Stimulated activated CD4-positive, alpha-beta T cell treated with anti-CD3 and anti-CD28 coated beads, Interleukin-12 subunit alpha, Interleukin-12 subunit beta, amount 100 ng/mL, for 4 hours (primary cell): ENCODE measurements at places on chromosomes 1 and 21.

GRCh38 chr1:104617474-104617873 lies 867.8 kb downstream of the AMY1C start:
- DNase-seq, result no peak

- DNase-seq, result no peak
Measured at GRCh38 chr1:169005776-169006175, 100.7 kb upstream of the ATP1B1 start.

DNA sequence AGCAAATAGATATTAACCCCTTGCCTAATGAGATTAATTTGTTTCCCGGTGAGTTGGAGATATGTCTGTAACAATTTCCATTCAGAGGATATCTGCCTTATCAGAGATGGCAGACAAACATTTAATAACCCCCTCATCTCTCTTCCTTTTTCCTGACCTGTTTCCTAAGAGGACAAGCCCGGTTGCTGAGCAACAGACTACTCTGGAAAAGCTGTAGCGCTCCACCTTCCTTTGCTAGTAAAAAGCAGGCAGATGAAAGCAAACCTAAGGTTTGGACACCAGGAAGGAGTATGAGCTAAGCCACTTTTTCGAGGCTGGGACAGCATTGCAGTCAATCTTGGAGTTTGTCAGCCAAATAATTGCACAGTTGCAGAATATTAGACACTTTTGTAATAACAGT lies 82.4 kb downstream of the RGS21 start:
- no peak for DNase-seq

DNA sequence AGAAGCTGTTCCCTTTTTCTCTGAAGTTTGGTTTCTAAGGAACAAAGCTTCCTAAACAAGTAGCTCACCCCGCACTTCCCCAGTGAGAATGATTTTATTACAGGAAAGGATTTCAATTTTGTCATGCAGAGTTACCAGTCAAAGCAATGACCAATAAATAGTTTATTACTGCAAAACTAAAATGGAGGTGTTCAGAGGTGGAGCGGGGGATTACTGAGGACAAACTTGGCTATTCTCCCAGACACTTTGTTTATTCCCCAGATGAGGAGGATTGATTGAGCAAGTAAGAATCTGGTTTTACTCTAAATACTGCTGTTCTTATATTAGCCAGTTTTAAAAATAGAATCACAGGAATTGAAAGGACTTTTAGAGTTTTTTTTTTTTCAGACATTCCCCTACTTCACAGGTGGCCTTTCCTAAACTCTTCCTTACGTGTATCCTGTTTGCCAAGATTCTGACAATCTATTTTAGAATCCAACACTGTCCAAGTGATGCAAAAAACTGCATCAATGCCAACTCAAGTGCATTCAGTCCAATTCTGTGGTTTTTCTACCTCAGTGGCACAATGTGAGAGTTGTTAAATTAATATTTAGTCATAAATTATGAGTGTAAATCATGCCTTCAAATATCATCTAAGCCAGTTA lies 136.1 kb downstream of the TNFSF18 start:
- DNase-seq, result no peak

DNA sequence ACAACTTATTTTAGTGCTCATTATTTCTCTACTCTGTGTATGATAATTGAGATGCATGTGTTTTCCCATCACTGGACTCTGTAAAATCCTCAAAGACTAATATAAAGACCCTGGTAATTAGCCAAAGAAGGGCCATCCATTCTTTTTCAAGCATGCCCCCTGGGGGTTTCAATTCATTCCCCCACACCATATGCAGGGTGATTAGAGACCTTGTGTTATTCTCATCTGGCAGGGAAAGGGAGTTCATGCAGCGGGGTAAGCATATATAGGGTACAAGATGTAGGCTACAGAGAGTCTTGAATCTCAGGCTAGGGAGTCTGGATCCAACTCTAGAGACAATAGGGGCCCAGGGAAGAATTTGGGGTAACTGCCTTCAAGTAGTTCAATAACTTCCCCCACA lies 166.5 kb downstream of the TNR start:
- no peak for DNase-seq

DNA sequence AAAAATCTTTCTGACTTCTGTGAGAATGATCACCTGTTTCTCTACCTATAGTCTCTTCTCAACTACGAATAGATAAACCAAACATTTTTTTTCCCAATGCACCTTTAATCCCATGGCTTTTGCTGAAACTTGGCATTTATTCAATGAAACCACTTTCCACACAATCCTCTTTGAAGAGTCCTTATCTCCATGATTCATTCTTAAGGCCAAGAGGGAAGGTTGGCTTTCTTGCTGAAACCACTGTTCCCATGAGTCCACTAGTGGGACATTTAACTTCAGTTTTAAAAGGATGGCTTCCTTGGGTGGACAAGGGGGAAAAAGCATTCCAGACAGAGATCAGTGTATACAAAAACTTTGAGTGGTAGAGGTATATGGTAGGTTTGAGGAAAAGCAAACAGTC lies 73.6 kb downstream of the CRB1 start:
- no peak for DNase-seq

DNA sequence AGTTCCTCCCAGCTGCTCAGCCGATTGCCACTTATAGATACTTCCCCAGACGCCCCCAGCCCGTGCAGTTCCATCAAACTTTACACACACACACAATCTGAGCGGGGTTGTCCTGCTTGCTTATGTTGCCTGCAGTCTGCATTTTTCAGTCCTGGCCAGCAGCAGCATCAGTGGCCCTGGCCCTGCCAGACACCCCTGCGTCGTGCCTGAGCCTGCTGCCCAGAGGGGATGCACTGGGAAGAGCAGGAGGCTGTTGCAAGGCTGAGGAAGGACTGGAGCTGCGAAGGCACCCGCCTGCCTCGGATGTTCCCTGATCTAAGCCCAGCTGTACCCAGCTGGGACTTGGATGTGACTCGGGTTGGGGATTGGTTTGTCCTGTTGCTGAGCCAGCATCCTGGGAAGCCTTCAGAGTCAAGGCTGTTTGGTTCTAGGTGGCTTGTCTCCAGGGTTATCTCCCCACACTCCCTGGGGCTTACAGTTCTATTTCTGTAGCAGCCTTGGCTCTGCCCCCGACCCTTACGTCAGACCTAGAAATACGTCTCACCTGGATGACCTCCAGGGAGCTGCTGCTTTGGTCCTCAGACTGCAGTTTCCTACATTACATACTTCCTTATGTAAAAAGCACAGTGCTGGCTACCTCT lies 42.3 kb downstream of the MAN1C1 start:
- no peak for DNase-seq

DNA sequence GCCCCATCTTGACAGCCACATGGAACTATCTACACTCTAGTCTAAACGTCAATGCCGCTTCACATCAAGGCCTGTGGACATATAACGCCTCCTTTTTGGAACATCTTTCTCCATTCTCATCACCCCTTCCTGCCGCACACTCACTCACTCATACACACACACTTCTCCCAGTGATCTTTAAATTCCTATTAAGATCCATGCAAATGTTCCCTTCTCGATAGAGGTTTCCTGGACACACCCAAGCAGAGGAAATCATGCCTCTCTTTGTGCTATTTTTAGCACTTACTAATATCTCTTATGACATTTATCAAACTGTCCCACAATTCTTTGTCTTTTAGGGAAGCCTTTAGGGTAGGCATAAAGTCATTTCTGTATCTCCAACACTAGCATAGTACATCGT lies 28.2 kb upstream of the SLAMF9 start:
- no peak for DNase-seq

DNA sequence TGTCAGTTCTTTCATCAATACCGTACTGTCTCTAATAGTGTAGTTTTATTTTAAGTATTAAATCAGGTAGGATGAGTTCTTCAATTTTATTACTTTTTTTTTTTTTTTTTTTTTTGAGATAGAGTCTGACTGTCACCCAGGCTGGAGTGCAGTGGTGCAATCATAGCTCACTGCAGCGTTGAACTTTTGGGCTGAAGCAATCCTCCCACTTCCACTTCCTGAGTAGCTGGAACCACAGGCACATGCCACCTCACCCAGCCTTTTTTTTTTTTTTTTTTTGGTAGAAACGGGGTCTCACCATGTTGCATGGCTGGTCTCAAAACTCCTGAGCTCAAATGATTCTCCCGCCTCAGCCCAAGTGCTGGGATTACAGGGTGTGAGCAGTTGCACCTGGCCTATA lies 44.3 kb downstream of the INAVA start:
- DNase-seq, result no peak

DNA sequence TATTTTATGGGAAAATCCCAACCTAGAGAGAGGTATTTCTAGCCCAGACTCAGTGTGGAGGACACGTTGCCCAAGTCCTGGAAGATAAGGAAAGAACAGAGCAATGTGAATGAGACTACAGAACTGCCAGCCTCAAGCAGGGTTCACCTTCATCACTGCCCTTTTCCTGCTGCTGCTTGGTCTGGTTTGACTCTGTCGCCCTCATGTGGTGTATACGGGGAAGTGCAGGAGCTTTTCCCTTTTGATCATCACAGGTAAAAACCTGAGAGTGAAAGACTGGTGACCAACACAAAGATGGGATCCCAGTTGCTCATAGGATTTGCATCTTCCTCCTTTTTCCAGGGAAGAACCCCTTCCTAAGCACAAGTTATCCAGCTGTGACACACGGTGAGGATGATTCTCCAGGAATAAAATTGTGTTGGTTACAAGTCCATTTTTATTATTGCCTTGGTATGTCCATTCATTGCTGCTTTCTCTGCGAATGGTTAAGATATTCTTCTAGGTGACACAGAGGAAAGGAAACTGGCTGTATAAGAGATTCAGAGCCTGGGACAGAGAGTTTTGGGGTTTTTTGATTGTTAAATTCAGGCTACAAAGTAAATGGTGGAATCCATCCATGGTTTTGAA lies 89.5 kb upstream of the CD53 start:
- peak; percentile 33 for DNase-seq

GRCh38 chr1:233597489-233597901 lies 16.4 kb upstream of the KCNK1 start:
- no peak for DNase-seq

GRCh38 chr1:216499581-216500272 lies 76.5 kb upstream of the USH2A start:
- no peak for DNase-seq

DNA sequence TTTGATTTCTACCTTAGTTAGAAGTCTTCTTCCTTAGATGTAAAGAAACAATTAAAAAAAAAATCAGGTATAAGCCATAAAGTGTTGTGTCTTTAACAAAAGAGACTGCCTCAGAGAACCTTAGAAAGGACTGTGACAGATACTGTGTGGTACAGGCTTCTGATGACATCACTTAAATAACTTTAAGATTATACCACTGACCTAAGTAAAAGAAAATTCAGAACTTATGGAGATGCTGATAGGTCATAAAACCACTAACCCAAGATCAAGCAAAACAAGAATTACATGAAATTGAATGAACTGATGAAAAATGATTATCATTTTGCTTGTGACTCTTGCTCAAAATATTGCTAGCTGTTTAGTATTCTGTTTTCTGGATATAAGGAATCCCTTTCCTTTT lies 220.8 kb downstream of the NRIP1 start:
- no peak for DNase-seq

DNA sequence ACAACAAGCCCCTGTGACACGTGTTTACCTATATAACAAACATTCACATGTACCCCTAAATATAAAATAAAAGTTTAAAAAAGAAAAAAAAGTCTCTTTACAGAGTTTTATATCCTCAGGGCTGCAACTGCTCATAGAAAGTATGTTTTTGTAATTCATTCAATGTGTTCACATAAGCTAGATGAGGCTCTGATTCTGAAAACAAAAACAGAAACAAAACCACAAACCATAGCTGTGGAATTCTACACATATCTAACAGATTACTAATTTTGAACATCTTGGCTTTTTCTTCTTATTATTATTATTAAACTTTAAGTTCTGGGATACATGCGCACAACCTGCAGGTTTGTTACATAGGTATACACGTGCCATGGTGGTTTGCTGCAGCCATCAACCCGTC lies 579.6 kb upstream of the ZRANB2 start:
- no peak for DNase-seq

DNA sequence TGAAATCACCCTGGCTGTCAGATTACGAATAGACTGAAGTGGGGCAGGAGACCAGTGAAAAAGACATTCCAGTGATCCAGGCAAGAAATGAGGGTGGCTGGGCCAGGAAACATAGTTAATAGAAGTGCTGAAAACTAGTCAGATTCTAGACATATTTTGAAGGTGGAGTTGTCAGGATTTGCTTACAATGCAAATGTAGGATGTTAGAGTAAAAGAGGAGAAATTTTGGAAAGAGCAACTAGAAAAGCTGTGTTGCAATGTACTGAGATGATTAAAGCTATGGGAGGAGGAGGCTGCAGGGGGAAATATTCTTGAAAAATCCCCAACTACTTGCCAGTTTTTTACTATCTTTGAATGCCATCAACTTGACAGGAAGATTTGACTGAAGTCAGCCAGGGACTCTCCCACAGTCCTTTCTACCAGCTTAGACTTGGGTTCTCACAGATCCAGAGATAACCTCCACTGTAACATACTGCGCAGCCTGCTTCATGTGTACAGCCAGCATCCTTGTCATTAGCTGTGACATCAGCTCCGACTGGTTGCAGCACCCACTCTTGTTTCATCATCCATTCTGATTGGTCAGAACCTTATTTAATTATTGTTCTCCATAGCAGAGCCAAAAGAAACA lies 109.7 kb downstream of the TSEN15 start:
- DNase-seq, result no peak

- peak; percentile 40 for DNase-seq
Measured at GRCh38 chr21:42833439-42833815, 45.9 kb downstream of the WDR4 start.

- DNase-seq, result no peak
Measured at GRCh38 chr1:226654046-226654667, 84.9 kb downstream of the ITPKB start.

DNA sequence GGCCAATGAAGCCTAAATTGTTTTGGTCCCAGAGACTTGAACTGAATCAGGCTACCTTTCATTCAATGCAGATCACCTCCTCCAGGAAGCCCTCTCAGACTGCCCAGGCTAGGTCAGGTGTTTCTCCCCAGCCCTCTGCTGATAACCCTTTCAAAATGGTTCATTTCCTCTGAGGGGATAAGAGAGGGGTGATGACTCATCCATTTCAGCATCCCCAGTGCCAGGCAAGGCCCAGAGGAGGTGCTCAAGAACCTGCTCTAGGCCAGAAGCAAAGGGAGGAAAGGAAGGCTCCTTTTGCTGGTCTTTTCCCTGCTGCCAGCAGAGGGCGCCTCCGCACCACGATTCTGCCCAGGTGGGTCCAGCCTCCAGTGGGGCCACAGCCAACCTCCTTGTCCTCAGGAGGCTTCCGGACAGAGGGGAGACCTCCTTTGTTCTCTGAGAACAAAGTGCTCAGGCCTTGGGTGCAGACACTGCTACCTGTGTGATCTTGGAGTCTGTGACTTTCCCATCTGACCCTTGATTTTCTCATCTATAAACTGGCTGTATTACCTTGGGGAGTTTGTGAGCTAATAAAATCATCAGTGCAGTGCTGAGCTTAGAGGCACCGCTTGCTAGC lies 45.3 kb upstream of the ARHGEF10L start:
- peak; percentile 65 for DNase-seq
